IMR-90 (cell line): ENCODE measurements at places on chromosomes 7 and 10. TPM values are rescaled to one million over a fixed set of nuclear protein-coding genes. Genes with fewer than 3 reads are reported as not detected.

- peak; percentile 94 for DNase-seq
Measured at GRCh38 chr7:80918909-80919721, at the start of gene SEMA3C. Gene SEMA3C, minus strand, starts transcription at chr7:80919051. Its CDS starts 2,270 bp downstream, at chr7:80916781.

DNA sequence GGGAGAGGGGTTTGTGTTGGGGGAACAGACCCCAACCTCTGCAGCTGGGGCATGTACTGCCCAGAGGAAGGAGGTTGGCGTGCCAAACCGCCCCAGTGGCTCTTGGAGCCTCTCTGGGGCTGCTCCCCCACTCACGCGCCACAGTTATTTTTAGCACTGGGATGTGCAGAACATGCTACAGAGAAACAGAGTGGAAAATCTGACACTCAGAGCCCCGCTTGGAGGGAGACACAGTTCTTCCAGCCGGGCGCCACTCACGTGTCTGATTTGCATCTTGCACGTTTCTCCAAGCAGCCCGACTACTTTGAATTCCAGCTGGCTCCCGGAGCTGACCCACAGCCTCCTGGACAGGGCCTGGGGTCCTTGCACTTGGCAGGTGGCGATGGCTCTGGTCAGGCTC is 182.0 kb downstream of the RPS24 start:
- peak; percentile 61 for DNase-seq

The STEAP1B gene
- 13.8 and 21.1 TPM in 2 replicates for total RNA-seq

DNA sequence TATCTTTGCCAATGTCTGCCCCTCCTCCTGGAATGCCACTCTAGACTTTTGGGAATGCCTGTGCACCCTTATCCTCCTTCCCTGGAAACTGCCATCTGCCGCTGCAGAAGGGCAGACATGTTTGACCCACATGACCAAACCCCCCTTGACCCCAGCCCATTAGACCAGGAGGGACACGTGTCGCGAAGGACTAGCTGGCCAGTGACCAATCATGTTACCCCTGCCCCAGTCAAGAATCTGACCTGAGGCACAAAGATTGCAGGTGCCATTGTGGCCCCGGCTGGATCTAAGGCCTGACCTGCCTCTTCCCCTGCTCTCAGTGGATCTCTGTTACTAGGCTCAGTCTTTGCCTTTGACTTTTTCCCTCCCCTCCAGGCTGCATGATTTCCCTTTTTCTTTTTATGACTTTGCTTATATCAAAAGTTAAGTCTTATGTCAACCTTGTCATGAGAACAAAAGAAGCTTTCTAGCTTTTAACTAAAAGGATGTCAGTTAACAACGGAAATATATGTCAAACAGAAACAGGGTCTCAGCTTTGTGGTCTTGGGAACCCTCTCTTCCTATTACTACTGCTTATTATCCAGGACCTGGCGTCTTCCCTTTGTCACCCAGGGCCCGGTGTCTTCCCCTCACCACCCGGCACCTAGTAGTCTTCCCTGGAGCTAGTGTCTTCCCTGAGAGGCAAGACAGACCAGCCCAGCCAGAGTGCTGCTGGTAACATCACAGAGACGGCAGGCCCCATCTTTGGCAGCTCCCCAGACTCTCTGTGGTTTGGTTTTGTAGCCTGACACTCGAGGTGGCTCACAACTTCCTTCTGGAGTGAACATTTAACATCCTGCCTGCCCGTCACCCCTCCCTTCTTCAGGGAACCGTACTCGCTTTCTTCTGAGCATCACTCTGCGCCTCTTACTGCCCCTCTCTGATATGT is 24.4 kb upstream of the PPIF start:
- peak; percentile 92 for DNase-seq

DNA sequence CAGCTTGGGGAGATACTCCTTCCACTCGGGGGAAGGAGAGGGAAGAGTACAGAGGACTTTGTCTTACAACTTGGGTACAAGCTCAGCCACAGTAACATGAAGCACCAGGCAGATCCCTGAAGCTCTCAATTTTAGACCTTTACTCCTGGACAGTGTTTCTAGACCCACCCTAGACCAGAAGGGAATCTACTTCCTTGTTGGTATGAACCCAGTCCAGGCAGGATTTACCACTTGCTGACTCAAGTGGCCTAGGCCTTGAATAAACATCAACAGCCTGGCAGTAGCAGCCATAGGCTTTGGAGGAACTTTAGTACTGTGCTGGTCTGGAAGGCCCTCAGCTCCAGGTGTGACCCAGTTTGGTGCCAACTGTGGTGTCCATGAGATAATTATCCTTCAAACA is 173.1 kb downstream of the ADRA2A start:
- no peak for DNase-seq

- DNase-seq: peak; percentile 95
Measured at GRCh38 chr7:24778543-24779282, 21.4 kb upstream of the GSDME start.

The POLD2 gene
- 136 and 163 TPM in 2 replicates for total RNA-seq

The FAM180A gene
- total RNA-seq: 1.3 and 1.4 TPM in 2 replicates

The FFAR4 gene
- not detected in 2 replicates for total RNA-seq

DNA sequence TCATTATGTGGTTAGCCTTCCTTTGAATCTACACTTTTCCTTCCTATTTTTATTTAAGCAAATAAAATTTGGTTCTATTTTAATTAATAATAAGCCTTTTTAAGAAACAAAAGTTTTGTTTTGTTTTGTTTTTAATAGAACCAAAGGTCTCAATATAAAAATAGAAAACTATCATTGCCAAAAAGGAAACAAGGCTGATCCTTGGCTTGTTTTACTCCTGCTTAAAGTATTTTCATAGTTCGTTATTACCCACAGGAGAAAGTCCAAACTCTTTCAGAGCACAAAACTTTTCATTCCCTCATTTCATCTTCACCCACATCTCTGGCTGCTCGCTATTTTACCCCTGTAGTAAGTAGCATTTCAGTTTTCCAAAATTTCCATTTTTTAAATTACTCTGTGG is 374.8 kb downstream of the SEMA3D start:
- no peak for DNase-seq

GRCh38 chr10:89171263-89171872 is 35.7 kb downstream of the CH25H start:
- DNase-seq: peak; percentile 64

The PTPRZ1 gene
- not detected in 2 replicates for total RNA-seq

The CROT gene
- total RNA-seq: 7.5 and 14.4 TPM in 2 replicates

GRCh38 chr10:124185084-124185483 is 91.7 kb upstream of the CHST15 start:
- DNase-seq: no peak

DNA sequence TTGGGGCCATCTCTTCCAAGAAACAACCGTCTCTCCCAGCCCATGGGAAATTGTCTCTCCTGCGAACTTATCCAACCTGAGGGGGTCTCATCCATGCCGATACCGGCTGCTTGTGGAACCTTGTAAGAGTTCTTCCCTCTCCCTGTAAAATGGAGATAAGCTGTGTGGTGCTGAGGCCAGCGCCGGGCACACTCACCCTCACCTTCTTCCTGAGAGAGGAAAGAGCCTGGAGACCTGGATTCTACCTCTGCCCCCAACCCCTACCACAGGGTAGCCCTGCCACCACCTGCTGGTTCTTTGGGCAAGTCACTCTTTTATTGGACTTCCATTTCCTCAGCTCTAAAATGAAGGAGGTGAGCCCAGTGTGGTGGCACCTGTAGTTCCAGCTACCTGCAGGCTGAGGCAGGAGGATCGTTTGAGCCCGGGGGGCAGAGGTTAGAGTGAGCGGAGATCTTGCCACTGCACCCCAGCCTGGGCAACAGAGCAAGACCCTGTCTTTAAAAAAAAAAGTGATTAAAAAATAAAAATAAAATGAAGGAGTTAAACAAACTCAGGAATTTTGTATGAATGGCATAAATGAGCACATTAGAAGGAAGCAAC is 38.4 kb upstream of the PSAP start:
- no peak for DNase-seq

- DNase-seq: no peak
Measured at GRCh38 chr7:92720604-92721350, 115.6 kb downstream of the CDK6 start.

The GPR26 gene
- not detected in 2 replicates for total RNA-seq

The KLLN gene
- total RNA-seq: 0.36 and 0.56 TPM in 2 replicates

The HERPUD2 gene
- total RNA-seq: 18.3 and 22.2 TPM in 2 replicates

The SFMBT2 gene
- 1.1 and 1.3 TPM in 2 replicates for total RNA-seq

- DNase-seq: no peak
Measured at GRCh38 chr7:26574476-26574875, 282.8 kb downstream of the SNX10 start.

DNA sequence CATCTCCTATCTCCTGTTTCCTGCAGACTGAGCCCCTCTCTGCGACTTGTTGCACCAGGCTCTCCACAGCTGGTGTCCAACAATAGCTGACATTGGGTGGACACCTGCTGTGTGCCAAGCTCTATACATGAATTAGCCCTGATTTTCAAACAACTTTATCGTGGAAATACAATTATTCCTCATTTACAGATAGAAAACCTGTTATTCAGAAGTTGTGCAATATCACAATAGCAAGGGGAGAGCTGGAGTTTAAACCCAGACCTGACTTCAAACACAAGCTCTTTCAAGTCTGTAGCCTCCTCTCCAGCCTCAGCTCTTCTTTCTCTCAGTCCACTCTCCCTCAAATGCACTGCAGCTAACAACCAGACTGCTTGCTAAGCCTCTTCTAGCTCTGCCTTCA is 168.8 kb downstream of the HECW1 start:
- no peak for DNase-seq

DNA sequence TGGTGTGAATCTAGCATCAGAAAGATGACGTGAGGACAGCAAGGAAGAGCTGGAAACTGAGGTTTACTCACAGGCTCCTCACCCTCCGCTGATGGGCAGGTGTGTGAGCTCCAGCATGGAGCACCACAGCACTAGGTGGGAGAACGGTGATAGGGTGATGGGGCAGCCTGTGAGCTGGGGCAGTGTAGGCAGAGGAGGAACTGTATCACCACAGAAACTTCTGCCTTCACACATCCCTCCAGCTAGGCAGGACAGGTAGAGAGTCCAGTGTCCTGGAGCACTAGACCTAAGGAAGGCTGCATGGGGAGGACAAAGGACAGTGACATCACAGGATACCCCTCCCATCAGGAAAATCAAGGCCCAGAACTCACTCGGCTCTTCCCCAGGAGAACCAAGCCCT is 241.8 kb upstream of the PRSS58 start:
- no peak for DNase-seq

GRCh38 chr10:101289541-101289940 is 60.3 kb upstream of the LBX1 start:
- DNase-seq: no peak

DNA sequence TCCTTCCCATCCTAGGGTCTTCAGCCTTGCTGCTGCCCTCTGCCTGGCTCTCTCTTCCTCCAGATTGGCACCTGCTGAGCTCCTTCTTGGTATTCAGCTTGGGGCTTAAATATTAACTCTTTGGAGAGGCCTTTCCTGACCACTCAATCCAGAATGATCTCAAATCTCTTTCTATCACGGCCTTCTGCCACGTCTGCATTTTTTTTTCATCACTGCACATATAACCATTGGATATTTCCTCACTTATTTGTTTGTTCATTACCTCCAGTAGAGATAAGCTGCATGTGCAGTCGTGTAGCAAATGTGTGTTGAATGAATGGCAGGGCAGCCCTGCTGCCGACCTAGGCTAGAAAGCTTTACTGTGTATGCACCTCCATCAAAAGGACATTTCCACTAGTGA is 51.6 kb upstream of the MPP7 start:
- DNase-seq: no peak

GRCh38 chr7:128366300-128366699 is 4.8 kb upstream of the PRRT4 start:
- DNase-seq: no peak

DNA sequence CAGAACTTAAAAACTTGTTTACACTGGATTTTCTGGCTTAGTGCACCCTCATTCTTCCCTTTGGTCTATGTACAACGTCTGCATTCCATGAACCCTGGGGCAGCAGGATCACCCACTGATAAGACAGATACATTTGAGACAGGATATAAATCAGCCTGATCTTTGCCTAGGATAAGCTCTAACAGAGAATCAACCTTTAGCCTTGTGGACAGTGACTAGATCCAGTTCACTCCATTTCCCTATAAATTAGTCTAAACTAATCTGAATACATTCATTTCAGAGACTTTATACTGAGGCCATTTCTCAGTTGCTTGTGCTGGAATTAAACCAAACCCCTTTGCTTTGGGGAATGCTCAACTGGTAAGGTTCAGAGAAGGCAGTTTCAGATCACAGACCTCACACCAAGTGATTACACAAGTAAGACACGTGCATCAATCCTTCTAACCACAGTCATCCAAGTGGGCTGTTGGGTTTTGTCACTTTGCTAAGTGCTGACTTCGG is 639.8 kb upstream of the FZD8 start:
- peak; percentile 29 for DNase-seq

DNA sequence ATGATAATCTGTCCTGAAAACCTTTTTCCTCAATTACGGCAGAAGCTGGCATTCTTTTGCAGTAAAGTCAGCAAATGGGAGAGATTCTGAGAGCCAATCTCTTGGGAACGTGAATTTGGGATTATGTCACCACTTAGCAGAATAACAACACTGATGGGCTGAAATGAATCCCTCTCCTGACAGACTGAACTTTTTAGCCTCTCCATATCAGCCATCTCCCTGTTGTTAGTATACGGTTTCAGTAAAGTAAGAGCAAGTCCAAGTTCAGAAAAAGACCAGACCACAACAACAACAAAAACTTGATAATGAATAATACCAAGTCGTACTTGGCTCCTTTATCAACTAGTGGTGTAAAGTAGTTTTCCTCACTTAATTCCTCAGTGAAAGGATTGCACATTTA is 1048.8 kb downstream of the GATA3 start:
- DNase-seq: no peak

The ANKRD1 gene
- 10.8 and 19.4 TPM in 2 replicates for total RNA-seq

- DNase-seq: no peak
Measured at GRCh38 chr7:50988988-50989387, 206.3 kb upstream of the GRB10 start.

DNA sequence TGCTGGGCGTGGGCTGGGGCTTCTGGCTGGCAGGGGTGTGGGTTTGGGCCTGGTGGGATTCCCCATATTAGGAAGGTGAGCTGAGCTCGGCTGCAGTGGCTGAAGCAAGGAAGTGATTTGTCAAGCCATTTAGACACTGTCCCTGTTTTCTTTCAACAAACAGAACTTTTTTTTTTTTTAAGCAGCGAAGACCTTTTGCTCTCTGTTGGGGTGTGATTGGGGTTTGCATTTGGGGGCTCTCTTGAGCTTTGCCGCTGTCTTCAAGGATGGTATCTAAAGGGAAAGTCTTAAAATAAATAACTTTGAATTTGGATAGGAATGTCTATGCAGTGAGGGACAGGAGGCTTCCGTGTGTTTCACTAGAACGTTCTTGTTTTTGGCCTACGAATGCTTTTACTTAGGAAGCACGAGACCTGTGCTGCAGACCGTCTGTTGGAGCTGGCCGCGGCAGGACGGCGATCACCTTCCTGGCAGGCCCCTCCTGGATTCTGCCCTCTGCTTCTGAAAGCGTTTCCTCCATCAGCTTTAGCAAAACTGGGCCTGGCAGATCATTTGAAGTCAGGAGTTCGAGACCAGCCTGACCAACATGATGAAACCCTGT is 43.9 kb downstream of the FOXK1 start:
- DNase-seq: no peak

The LRRD1 gene
- under 0.01 TPM in 2 replicates for total RNA-seq
